ENCODE measurements at places on chromosomes 2 and 18. TPM values are rescaled to one million over a fixed set of nuclear protein-coding genes. Genes with fewer than 3 reads are reported as not detected.

The RAB1A gene
- total RNA-seq, result 72.3 TPM

The PSMA8 gene
- 0.45 TPM for total RNA-seq

The MRO gene
- not detected for total RNA-seq

The CROCC2 gene
- not detected for total RNA-seq

The ALPG gene
- total RNA-seq, result not detected

The BCL11A gene
- 0.05 TPM for total RNA-seq
